ENCODE measurements at places on chromosomes 13 and 19. TPM values are rescaled to one million over a fixed set of nuclear protein-coding genes. Genes with fewer than 3 reads are reported as not detected.

DNA sequence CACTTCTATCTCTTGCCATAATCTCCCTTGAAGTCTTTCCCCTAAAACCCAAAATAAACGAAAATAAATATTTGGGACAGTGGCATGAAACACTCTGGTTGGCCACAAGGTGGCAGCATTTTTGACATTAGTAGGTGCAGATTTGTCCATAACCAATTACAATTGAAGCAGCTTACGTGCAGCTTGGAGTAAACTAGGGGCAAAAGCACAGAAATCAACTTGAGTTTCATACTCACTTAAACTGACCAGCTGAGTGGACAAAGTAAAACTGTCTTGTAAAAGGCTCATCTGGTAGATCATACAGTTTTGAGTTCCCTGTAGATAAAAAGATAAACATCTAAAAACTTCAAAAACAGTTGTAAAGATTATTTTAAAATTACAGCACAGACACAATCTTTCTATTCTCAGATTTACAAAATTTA lies 18.8 kb downstream of the PDCD5 start:
- DNase-seq, result peak; percentile 81

- no peak for DNase-seq
Observed at GRCh38 chr19:50202386-50202785, 1.0 kb upstream of the MYH14 start.

GRCh38 chr19:275000-275399 lies 16.2 kb downstream of the PLPP2 start:
- no peak for DNase-seq

DNA sequence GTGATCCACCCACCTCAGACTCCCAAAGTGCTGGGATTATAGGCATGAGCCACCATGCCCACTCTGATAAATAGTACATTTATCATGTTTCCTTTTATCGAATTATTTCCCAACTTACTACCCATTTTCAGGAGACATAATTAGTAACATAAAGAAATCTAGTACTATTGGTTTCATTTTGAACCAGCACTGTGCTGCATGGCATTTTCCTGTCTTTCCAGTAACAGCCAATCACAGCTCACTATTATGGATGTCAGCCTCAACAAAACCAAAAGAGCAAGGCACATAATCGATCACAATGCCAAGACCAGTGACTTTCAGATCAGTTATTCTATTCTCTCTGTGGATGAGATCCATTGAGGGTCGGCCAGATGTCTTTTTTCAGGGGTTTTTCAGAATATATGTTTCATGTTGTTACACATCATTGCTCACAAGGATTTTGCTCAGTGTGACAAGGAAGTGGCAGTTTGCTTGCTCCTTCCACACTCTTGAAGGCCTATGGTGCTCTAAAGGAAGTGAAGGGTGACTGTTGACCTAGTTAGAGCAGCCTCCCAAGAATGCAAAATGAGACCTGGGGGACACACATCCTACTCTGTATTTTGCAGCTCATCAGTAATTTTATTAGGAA lies 233.4 kb downstream of the KCNRG start:
- DNase-seq, result no peak

GRCh38 chr19:41627966-41628675 lies 1.2 kb upstream of the CEACAM4 start:
- DNase-seq, result no peak

DNA sequence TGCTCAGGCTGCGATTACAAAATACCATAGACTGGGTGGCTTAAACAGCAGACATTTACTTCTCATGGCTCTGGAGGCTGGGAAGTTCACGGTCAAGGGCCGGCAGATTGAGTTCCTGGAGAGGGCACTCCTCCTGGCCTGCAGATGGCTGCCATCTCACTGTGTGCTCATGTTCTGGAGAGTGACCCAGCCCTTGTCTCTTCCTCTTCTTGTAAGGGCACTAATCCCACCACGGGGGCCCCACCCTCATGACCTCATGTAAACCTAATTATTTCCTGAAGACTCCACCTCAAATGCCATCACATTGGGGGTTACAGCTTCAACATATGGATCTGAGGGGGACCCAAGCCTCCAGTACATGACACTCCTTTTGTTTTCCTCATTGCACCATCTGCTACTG lies 56.0 kb upstream of the CLDN10 start:
- no peak for DNase-seq

GRCh38 chr19:38734176-38734425 lies 10.2 kb downstream of the CAPN12 start:
- no peak for DNase-seq

GRCh38 chr19:43773725-43774102 lies 7.1 kb downstream of the KCNN4 start:
- DNase-seq, result no peak

- peak; percentile 94 for DNase-seq
Observed at GRCh38 chr19:19034204-19034624, 811 bp downstream of the ARMC6 start.

- no peak for DNase-seq
Observed at GRCh38 chr13:23592596-23592995, 22.4 kb downstream of the TNFRSF19 start.

DNA sequence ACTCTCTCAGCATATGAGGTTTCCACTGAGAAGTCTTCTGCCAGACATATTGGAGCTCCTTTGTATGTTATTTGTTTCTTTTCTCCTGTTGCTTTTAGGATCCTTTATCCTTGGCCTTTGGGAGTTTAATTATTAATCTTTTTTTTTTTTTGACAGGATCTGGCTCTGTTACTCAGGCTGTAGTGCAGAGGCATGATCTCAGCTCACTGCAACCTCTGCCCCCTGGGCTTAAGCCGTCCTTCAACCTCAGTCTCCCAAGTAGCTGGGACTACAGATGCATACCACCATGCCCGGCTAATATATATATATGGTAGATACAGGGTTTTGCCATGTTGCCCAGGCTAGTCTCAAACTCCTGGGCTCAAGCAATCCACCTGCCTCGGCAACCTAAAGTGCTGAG lies 6.6 kb upstream of the CYP4F3 start:
- no peak for DNase-seq

- DNase-seq, result no peak
Observed at GRCh38 chr19:33458171-33458633, 63.4 kb downstream of the PEPD start.

DNA sequence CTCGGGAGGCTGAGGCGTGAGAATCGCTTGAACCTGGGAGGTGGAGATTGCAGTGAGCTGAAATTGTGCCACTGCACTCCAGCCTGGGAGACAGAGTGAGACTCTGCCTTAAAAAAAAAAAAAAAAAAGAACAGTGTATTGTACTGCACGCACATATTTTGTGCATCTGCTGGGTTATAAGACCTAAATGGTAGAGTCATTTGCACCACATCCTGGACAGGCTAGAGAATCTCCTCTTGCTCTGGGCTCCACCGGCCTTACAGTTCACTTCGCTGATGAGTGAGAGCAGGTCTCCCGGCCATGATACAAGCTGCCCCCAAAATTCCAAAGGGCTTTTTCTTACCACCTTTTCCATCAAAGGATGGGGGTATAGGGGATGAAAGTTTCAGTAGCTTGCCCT lies 7.2 kb upstream of the SAE1 start:
- DNase-seq, result no peak

- DNase-seq, result no peak
Observed at GRCh38 chr19:16457195-16457953, 14.4 kb downstream of the EPS15L1 start.

- peak; percentile 81 for DNase-seq
Observed at GRCh38 chr19:10501971-10502523, 1.1 kb downstream of the KEAP1 start.

GRCh38 chr13:67763384-67763783 lies 533.2 kb upstream of the PCDH9 start:
- no peak for DNase-seq

- DNase-seq, result no peak
Observed at GRCh38 chr13:29621841-29622240, 26.4 kb upstream of the SLC7A1 start.

DNA sequence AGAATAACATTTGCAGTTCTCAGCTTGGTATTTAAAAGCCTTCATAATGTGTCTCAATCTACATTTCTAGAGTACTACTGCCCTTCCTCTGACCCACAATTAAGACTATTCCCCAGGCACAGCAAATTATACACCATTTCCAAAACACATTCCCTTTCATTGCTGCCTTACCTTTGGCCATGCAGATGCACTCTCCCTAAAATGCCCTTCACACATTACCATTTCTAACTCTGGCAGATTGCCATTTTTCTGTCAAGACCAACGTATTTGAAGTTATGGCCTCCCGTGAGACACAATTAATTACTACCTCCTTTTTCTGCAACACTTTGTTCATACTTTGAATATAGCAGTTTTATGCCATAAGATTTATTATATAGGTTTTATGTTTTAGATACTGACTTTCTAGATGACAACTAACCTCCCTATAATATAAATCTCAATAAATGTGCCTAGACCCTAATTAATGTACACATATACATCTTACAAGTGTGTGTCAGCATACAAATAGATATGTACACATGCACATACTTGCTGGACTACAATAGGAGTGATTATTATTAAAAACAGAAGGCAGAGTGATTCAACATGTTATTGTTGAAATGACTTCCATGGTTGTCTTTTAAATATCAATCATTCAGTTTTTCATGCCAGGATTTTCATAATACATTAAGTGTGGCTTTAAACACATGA lies 2902.5 kb downstream of the PCDH9 start:
- no peak for DNase-seq

DNA sequence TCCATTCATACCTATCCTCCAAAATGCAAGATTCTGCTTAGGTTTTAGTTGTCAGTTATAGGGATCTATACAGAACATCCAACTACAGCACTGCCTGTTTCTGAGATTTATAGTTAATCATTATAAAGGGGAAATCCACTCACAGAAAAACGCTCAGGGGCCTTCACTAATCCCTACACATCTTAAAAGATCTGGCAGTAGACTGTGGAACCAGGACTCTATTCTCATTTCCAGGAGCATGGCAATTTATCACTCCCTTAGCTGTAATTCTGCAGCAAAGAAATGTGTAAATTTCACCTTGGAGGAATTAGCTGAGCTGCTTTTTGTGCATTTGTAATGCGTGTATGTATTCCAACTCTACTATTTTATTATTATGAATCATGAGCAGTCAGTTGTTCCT lies 1128.1 kb upstream of the PRR20A start:
- no peak for DNase-seq

DNA sequence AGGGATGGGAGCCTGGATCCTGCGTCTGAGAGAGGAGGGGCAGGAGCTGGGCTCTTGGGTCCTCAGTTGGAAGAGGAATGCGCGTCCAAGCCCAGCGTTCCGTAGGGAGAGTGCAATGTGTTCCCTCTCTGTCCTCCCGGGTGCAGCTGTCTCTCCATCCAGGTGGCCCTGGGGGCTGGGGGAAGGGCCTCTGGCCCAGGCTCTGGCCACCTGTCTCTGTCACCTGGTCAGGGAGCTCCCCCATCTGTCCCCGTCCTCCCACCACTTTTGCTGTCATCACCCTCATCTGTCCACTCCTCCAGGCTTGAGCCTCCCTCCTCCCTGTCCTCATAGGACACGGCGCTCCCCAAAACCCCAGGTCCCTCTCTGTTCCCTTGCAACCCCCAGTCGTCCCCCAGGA lies 3.7 kb upstream of the SBK2 start:
- DNase-seq, result no peak

DNA sequence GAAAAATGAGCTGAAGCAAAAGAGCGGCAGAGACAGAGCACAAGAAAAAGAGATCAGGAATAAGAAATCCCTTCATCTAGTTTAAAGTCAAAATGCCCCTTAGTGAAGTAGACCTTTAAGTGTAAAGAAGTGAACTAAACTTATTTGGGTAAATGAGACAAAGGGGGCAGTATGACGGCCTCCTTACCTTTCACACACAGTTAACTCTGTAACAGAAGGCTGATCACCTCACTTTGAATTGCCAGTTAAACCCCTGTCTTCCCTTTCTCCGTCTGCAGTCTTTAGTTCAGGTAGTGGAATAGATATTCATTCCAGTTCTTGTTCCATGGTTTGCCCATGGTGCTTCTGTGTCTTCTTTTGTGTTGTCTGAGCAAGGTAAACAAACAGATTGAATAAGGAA lies 1029.8 kb downstream of the DIAPH3 start:
- DNase-seq, result no peak

GRCh38 chr19:13077240-13077639 lies 25.4 kb downstream of the LYL1 start:
- DNase-seq, result no peak

DNA sequence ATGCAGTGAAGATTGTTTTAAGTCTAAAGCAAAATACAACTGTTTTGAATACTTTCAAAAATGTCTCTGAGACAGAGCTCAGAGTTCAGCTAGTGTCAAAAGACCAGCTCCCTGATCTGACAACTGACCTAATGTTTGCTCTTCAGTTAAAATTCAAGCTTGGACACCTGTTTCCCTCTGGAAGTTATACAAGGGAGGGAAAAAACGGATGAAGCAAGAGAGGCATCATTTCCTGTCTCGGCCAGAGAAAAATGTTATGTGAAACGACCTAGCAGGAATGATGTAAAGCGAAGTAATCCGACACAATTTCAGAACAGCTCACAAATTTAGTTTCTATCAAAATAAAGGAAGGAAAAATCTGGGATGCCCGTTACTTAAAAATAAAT lies 59.4 kb downstream of the ZAR1L start:
- no peak for DNase-seq

GRCh38 chr19:31352782-31353651 lies 3.8 kb upstream of the TSHZ3 start:
- peak; percentile 62 for DNase-seq

DNA sequence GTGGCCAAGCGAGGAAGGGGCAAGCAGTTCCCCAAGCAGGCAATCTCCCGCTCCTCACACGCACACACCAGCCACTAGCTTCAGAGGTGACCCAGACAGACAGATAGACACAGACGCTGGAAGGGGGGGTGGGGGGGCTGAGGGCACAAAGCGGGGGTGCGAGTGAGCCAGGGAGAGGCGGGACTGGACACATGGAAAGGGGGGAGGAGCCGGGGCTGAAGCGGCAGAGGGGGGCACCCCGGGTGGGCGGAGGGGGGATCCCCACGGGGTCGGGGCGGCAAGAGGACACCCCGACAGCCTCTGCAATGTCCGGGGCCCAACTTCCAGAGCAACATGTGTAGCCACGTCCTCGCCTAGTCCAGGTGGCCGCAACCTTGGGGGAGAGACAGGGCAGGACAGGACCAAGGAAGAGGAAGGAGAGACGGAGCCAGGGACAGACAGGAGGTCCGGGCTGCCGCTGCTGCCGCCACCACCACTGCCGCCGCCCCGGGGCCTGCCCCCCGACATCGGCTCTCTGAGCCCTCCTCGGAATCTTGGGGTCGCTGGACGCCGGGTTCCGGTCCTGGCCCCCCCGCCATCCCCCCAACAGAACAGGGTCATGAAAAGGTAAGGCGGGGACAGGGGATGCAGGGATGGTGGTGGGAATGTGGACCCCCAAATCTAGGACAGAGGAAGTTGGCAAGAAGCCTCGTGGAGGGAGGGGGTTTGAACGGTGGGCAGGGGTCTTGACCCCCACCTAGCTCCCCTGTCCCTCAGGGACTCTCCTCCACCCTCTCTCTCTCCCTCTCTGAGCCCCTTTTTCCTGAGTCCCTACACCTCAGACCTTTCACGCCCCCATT lies 1.1 kb downstream of the GRIN2D start:
- no peak for DNase-seq

OLFM4 gene
- not detected for total RNA-seq

KLK12 gene
- not detected for total RNA-seq

OXGR1 gene
- total RNA-seq, result not detected

CD22 gene
- 3.4 TPM for total RNA-seq

ZNF761 gene
- 11.6 TPM for total RNA-seq

VSTM2B gene
- not detected for total RNA-seq

OR4F17 gene
- total RNA-seq, result not detected

SMIM24 gene
- total RNA-seq, result not detected

Data from activated CD4-positive, alpha-beta T cell treated with anti-CD3 and anti-CD28 coated beads, Interleukin-2, amount 10 ng/mL, durations not matched to agents 24 days and 14 days (primary cell).